ENCODE measurements at places on chromosomes 5 and 9. TPM values are rescaled to one million over a fixed set of nuclear protein-coding genes. Genes with fewer than 3 reads are reported as not detected.

DNA sequence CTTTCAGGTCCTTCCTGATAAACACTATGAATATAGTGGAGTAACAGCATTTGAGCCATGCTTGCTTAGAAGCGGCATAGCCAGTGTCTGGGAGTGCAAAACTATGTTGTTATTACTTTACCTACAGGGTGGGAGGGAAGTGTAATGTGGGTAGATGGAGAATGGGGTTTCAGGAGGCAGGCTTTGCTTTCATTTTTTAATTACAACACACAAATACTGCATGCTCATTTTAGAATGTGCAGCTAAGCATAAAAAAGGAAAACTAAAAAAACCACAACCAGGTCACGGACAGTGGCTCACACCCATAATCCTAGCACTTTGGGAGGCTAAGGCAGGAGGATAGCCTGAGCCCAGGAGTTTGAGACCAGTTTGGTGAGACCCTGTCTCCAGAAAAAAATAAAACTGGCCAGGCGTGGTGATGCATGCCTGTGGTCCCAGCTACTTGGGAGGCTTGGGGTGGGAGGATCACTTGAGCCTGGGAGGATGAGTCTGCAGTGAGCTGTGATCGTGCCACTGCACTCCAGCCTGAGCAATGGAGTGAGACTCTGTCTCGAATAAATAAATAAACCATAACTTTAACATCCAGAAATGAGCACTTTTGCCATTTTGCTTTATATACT is 20.2 kb downstream of the HAVCR1 start:
- no peak for DNase-seq

Gene TMEM215
- not detected for total RNA-seq

GRCh38 chr9:33719581-33720374 is 75.6 kb upstream of the PRSS3 start:
- DNase-seq: peak; percentile 75

GRCh38 chr5:154523709-154524108 is 45.7 kb upstream of the HAND1 start:
- peak; percentile 34 for DNase-seq
